Activated CD4-positive, alpha-beta T cell treated with anti-CD3 and anti-CD28 coated beads for 1 hour (primary cell): ENCODE measurements at places on chromosomes 12 and 14.

GRCh38 chr12:69685810-69686209, 13.3 kb downstream of the BEST3 start:
- no peak for DNase-seq

- DNase-seq: no peak
These were observed 58.7 kb downstream of the BCAT1 start for GRCh38 chr12:24890048-24890803.

DNA sequence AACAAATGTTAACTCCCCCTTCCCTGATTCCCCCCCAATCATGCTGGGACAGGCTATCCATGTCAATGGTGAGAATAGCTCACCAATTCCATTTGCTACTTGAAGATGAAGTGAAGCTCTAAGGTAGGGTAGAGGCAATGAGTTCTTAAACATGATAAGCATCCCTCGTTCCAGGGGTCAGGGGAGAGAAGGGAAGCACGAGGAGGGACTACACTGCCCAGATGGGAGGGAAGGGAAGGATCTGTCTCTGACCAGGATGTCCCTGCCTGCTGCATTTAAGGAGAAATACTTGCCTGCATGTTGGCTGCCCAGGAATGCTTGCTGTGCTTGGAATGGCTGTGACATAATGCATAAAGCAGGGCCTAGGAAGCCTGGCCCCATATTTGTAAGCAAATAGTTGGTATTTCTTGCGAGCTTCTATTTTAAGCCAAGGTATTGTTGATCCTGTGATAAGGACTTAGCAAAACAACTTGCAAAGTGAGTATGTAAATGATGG, 155.1 kb downstream of the CEP83 start:
- no peak for DNase-seq

DNA sequence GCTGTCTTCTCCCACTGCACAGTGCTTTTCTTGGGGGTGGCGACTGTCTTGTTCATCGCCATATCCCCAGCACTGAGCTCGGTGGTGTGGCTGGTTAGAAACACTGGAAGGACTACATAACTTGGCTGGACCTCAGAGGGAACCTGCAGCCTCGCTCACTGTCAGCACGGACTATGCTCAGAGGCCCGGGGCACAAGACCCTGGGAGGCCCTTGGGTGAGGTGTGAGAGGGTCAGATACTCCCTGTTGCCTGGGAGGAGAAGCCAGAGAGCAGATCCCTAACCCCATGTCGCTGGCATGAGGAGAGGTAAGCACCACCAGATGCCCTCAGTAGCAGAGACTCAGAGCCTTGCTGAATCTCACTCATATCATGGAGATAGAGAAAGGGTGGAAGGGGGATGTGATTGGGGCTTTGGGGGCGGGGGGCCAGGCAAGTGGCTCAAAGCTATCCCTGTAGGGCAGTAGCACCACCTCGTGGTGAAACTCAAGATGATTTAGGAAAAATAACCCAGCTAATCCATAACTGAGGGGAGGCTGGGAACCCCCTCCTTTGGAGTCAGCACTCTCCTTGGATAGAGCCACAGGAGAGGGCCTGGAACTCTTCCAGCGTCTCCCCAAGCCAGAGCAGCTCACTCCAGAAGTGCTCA, 18.7 kb upstream of the HDAC7 start:
- DNase-seq: no peak
